Activated CD4-positive, alpha-beta T cell treated with anti-CD3 and anti-CD28 coated beads for 36 hours (primary cell): ENCODE measurements at places on chromosomes 12 and 14. TPM values are rescaled to one million over a fixed set of nuclear protein-coding genes. Genes with fewer than 3 reads are reported as not detected.

DNA sequence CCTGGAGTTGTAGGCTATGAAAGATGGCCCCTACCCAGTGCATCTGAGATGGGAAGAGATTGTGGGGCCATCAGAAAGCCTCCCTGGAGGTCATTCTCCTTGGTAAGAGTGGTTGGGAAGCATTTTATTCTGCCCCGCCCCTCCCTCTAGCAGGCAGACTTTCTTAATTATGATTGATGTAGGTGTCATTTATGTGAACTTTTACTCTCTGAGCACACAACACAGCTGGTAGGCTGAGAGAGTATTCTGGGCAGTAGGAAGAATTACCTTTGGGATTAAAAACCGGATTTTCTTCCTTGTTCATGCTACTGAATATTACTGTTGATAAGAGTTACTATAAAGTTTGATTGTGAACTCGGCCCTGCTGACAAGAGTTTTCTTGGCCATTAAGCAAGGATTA is 266.8 kb downstream of the TTC6 start:
- H3K27ac ChIP-seq = no peak overlapping the region
- H3K36me3 ChIP-seq = no peaks in the 10 kb centered on the region
- no peak for DNase-seq
- H3K4me1 ChIP-seq = no peaks in the 10 kb centered on the region
- H3K27me3 ChIP-seq = peaks cover 3% of the 10 kb centered on the region
- no peak overlapping the region for H3K4me3 ChIP-seq

DNA sequence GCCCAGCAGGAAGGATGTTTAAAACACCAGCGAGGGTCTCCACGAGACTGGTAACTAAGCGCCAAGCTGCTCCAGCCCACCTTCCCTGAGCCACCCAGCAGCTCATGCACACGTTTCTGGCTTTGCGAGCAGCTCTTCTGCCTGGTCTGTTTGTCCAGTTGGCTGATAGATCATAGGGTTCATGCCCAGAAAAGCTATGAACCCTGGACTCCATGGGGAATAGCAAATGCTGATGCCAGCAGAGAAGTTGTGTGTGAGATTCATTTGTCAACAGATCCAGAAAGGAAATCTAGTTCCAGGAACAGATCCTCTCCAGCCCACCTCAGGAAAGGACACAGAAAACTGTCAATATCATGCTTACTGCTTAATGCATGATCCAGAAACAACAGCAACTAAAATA is 28.2 kb upstream of the RIMBP2 start:
- H3K27ac ChIP-seq = no peak overlapping the region
- peaks cover 15% of the 10 kb centered on the region for H3K27me3 ChIP-seq
- H3K4me1 ChIP-seq = peaks cover 7% of the 10 kb centered on the region

GRCh38 chr12:27094726-27095125 is 12.3 kb upstream of the C12orf71 start:
- peaks cover 1% of the 10 kb centered on the region for H3K36me3 ChIP-seq
- no peak overlapping the region for H3K4me3 ChIP-seq
- no peak for DNase-seq

DNA sequence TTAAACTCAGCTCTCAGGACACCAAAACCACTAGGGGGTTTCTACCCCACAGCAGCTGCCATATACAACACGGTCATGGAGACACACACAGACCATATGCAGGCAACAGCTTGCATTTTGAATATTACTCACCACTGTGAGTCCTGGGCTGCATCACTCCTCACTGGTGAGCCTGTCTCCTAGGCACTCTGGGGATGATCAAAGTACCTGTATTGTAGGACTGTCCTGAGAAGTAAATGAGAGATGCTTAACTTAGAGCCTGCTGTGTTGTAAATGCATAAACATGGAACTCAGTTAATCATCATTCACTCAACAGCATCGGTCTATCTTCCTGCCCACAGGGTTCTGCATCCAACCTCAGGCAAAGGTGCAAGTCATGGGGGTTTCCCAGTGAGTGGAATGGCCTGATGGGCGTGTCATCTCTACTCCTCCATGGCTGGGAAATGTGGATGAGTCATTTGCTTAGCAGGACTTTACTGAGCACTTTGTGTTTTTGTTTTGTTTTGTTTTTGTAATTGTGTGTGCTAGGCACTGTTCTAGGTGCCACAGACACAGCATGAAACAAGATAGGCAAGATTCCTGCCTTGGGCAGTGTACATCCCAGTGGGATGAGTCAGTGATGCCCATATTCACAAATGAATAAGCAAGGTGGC is 1141.2 kb upstream of the TMEM132C start:
- H3K27me3 ChIP-seq = peaks cover 5% of the 10 kb centered on the region
- H3K4me1 ChIP-seq = peaks cover 7% of the 10 kb centered on the region
- no peak overlapping the region for H3K4me3 ChIP-seq
- H3K27ac ChIP-seq = peak overlapping the region; percentile 17

DNA sequence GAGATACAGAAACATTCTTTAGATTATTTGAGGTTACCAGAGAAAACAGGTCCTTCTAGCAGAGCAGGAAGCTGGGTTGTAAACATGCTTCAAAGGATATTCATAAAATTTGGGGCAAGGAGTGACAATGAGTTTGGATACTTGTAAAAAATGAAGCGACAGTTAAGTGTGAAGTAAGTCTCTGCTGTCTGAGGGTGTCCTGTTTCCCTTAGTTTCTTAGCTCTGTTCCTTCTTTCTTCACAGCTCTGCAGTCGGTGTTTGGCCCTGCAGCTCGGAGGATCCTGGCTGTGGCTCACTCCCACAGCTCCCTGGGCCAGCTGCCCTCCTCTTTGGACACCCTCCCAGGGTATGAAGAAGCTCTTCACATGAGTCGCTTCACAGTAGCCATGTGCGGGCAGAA is 10.8 kb downstream of the TMEM52B start:
- no peaks in the 10 kb centered on the region for H3K4me1 ChIP-seq
- no peak overlapping the region for H3K4me3 ChIP-seq
- H3K36me3 ChIP-seq = no peaks in the 10 kb centered on the region

- peaks cover 37% of the 10 kb centered on the region for H3K27me3 ChIP-seq
- peak; percentile 17 for DNase-seq
- H3K36me3 ChIP-seq = no peaks in the 10 kb centered on the region
- H3K27ac ChIP-seq = no peak overlapping the region
- no peak overlapping the region for H3K4me3 ChIP-seq
- no peaks in the 10 kb centered on the region for H3K4me1 ChIP-seq
These were observed 41.4 kb downstream of the MYO1H start for GRCh38 chr12:109389146-109389545.

GRCh38 chr12:121874071-121874470 is 14.5 kb upstream of the PSMD9 start:
- H3K36me3 ChIP-seq = no peaks in the 10 kb centered on the region
- no peak overlapping the region for H3K4me3 ChIP-seq
- no peak overlapping the region for H3K27ac ChIP-seq
- no peaks in the 10 kb centered on the region for H3K27me3 ChIP-seq
- DNase-seq = no peak
- peaks cover 5% of the 10 kb centered on the region for H3K4me1 ChIP-seq

GRCh38 chr12:105843986-105844760 is 294.6 kb downstream of the NUAK1 start:
- no peaks in the 10 kb centered on the region for H3K27me3 ChIP-seq
- H3K27ac ChIP-seq = no peak overlapping the region
- DNase-seq = no peak
- no peaks in the 10 kb centered on the region for H3K36me3 ChIP-seq

GRCh38 chr14:100019156-100019744 is 46.0 kb upstream of the EVL start:
- no peak overlapping the region for H3K4me3 ChIP-seq
- no peaks in the 10 kb centered on the region for H3K27me3 ChIP-seq
- H3K36me3 ChIP-seq = no peaks in the 10 kb centered on the region
- no peak overlapping the region for H3K27ac ChIP-seq
- H3K4me1 ChIP-seq = peaks cover 2% of the 10 kb centered on the region
- no peak for DNase-seq

GRCh38 chr12:94434171-94434570 is 25.5 kb downstream of the CEP83 start:
- H3K4me3 ChIP-seq = no peak overlapping the region
- H3K4me1 ChIP-seq = peaks cover 31% of the 10 kb centered on the region
- H3K27me3 ChIP-seq = no peaks in the 10 kb centered on the region
- H3K36me3 ChIP-seq = peaks cover 40% of the 10 kb centered on the region

DNA sequence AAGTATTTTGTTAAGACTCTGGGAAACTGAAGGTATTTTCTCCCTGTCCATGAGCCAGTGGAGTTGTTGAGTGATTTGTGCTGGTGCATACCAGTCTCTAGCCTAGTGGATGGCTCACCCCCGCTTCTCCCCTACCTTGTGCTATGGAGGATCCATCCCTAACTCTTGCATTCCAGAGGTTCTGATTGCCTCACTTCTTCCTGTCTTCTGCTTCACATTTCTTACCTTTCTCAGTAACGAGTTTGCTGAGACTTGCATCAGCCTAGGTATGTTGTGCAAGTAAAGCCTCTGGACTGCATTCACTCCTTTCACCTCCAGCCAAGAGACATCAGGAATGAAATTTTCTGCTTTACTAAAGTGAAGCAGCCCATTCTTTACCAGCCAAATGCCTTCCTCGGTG is 391.6 kb downstream of the ZFP36L1 start:
- peak overlapping the region; percentile 44 for H3K27ac ChIP-seq
- H3K4me1 ChIP-seq = peaks cover 38% of the 10 kb centered on the region
- H3K27me3 ChIP-seq = no peaks in the 10 kb centered on the region
- no peak for DNase-seq

DNA sequence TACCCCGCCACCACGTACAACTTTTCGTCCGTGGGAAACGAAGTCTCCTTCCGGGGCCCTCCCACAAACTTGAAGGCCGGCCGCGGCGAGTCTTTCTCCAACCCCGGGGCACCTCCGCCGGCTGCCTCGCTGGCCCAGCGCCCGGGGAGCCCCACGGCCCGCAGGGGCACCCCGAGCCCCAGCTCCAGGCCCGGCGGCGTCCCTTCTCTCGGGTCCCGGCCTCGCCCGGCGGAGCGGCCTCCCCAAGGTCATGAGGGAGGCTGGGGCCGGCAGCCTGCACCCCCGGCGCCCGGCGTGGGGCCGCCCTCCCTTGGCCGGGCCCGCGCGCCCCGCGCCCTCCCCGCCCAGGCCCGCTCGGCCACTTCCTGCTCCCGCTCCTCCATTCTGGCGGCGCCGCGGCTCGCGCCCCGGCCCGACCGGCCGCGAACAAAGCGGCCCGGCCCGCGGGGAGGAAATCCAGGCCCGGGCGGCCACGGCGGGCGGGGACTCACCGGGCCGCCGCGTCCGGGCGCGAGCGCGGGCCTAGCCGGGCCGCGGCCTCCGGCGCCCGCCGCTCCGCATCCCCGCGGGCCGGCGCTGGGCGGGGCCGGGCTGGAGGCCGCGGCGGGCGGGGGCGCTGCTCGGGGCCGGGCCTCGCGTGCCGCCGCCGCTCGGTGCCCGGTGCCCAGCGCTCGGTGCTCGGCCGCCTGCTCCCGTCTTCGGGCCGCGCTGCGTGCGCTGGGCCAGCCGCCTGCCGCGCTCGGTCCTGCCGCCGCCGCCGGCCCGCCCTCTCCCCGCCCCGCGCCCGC is at the start of gene AKT1:
AKT1 (minus strand) TSS at position 756 of the 788 bp plus-strand sequence. CDS start 3,105 bp downstream, outside the sequence.
- H3K4me1 ChIP-seq = peaks cover 35% of the 10 kb centered on the region
- peak within 1 kb of the TSS; percentile 72 for H3K27ac ChIP-seq
- H3K36me3 ChIP-seq = peaks cover 2% of the 10 kb centered on the region
- H3K4me3 ChIP-seq = peak within 1 kb of the TSS; percentile 83
- DNase-seq = peak; percentile 48
- no peaks in the 10 kb centered on the region for H3K27me3 ChIP-seq

Gene PFKM
- 79.6 TPM for total RNA-seq

Gene LIN7A
- not detected for total RNA-seq

Gene RNASE7
- total RNA-seq = not detected

Gene OAS2
- 148 TPM for total RNA-seq
